ENCODE measurements at places on chromosomes 12 and 14.

GRCh38 chr12:78388461-78388860 lies 476.1 kb upstream of the SYT1 start:
- no peak for DNase-seq

DNA sequence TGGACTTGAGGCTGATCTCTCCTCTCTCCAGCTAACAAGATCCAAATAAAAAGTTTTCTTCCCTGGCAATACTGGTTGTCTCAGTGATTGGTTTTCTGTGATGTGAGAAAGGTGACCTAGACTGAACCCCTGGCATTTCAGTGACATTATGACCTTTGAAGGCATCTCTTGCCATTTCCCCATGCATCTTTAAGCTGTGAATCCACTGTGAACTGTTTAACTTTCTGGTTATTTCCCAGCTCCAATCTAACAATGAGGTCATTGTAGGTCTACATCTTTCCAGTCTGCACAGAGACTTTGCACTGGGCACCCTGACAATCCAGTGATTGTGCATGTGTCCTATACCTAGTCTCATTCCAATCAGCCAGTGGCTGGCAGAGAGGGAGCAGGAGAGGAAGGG lies 155.9 kb upstream of the NUDT4 start:
- DNase-seq: no peak

GRCh38 chr14:49574038-49574437 lies 12.1 kb downstream of the RPS29 start:
- no peak for DNase-seq

DNA sequence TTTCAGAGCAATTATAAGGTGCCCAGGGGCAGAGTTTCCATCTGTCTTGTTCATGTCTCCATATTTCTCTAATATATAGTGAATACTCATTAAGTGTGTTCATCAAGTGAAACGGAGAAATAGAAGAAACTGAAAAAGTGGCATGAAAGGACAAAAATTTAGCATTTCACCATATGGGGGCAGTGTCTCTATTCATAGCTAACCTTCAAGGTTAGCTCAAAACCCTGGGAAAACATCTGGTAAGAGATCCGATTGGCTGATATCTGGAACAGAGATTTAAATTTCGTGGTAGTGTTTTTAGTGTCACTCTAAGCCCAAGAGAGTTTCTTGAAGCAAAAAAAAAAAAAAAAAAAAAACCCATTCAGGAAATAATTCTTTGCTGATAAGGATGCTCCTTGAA lies 367.5 kb downstream of the DAD1 start:
- DNase-seq: no peak

GRCh38 chr12:128163086-128163485 lies 103.9 kb upstream of the TMEM132C start:
- no peak for DNase-seq

GRCh38 chr14:58762629-58763028 lies 124.9 kb downstream of the DACT1 start:
- DNase-seq: no peak

DNA sequence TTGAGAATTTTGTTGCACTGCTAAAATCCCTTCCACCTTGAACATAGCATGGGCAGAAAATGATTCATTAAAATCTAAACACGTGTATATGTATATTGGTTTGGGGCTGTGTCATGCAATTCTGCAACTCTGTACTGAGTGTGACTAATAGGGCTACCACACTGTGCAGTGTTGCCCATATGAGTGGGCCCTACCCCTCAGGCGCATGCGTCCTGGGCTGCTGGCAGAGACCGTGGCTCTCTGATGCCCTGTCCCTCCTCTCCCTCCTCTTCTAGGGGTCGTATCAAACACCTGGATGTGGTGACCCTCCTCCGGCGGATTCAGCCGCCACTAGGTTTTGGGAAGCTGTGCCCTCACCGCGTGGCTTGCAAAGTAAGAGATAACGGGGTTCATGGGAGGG lies 128.4 kb upstream of the FKBP4 start:
- no peak for DNase-seq

DNA sequence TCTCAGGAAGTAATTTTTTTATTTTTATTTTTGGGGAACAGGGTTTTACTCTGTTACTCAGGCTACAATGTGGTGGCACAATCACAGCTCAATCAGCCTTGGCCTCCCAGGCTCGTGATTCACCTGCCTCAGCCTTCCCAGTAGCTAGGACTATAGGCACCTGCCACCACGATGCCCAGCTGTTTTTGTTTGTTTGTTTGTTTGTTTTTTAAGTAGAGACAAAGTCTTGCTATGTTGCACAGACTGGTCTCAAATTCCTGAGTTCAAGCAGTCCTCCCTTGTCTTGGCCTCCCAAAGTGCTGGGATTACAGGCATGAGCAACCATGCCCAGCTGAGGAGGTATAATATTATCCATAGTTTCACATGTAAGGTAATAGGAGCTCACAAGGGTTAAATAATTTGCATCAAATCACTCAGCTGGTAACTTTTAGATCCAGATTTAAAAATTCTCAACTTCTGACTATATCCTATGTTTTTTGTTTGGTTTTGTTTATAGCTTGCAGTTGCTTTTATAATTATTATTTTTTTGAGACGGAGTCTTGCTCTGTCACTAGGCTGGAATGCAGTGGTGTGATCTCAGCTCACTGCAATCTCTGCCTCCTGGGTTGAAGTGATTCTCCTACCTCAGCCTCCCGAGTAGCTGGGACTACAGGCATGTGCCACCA lies 629.3 kb downstream of the DIO2 start:
- DNase-seq: no peak

GRCh38 chr12:71521125-71521524 lies 81.5 kb downstream of the LGR5 start:
- no peak for DNase-seq

GRCh38 chr12:120554678-120555077 lies 20.5 kb downstream of the RNF10 start:
- no peak for DNase-seq

DNA sequence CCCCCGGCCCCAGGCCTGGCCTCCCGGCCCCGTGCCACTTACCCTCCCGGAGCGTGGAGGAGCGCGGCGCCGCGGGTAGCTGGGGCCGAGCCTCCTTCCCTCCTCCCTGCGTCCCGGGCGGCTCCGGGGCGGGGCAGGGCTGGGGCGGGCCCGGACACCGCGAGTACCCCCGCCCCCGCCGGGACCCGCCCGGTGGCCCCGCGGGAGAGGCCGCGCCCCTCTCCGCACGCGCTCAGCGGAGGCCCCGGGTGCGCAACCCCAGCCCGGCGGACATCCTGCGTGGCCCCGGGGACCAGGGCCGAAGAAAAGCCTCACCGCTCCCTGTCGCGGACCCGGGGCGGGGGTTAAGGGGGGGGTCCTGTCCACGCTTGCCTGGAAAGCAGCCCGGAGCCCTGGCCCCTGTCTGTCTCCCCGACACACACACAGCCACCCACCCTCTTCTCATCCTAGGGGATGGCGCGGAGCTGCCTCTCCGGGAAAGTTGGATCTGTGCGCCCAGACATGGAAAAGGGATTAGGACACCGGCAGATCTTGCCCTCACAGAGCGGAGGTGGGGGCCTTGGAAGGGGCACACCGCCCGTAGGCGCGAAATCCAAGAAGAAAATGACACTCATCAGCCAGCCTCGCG lies at the start of gene SYNE3:
SYNE3 (minus strand) TSS at position 97 of the 628 bp plus-strand sequence. CDS start 40,829 bp downstream, outside the sequence.
- DNase-seq: no peak

- DNase-seq: peak; percentile 45
These were observed 231.2 kb downstream of the CHST11 start for GRCh38 chr12:104687823-104688573.

DNA sequence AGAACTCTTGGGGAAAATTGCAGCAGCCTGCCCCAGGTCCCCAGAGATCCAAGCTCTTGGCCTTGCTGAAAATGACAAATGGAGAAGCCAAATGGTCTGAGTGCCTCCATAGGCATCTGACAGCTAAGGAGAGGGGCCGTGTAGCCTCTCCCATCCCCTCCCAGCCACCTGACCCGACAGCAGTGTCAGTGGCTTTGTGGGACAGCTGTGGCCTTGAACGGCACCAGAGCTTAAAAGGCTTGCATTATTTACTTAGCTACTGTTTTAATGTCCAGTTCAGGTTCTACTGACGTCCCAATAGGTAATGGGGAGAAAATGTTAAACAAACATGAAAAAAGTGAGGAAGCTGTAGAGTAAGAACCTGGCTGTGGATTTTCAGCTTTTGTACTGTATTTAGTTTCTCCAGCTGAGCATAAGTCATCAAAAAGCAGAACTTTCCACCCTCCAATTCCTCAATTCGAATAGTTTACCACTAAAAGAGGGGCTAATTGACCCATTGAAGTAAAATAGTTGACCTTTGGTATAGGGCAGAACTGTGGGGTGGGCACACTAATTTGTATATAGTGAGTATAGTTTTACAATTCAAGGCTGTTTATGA lies 50.0 kb downstream of the FOS start:
- DNase-seq: no peak

DNA sequence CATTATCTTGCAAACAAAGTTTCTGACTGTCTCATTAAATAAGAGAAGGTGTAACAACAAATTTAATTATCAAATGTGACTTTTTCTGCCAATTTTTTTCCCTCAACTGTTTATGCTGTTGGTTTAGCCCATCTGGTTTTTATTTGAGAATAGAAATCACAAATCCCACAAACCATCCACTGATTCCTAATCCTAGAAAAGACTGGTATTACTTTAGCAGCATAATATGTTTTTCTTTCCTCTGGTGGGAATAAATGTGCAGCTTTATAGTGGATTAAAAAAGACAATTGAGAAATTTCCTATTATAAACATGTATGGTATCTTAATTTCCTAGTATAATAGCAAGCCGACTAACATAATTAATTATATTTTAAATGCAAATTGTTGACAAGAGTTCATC lies 257.9 kb upstream of the FOXN3 start:
- DNase-seq: no peak

DNA sequence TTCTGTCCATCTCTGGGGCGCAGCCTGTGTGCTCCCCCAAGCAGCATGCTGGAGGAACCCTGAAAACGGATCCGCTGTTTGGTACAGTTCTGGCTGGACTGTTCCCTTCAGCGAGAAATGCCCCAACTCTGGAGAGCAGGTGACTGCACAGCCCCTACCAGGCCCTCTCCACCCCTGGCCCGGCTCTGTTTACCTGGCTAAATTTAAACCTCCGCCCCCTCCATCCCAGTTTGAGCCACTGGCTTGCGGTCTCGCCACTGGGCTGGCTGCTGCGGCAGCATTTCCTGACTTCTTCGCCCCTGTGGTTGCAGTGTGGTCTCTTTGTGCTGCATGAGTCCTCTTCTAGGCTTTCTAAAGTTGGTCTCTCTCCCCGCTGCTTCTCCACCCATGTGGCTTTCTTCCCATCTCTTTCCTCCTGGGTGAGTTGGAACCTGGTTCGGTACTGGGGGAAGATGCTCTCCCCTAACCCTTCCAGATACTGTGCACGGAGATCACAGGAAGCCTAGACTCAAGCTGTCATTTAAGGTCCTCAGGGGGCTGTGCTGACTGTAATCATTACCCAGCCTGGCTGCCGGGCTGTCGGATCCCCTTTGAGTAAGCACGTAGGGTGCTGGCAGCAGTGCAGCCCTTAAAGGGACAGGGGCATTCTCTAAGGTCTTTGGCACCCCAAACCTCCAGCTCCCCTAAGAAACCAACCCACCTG lies 60.6 kb downstream of the FBXL14 start:
- DNase-seq: peak; percentile 30

GRCh38 chr14:81991998-81992397 lies 458.3 kb upstream of the SEL1L start:
- no peak for DNase-seq

DNA sequence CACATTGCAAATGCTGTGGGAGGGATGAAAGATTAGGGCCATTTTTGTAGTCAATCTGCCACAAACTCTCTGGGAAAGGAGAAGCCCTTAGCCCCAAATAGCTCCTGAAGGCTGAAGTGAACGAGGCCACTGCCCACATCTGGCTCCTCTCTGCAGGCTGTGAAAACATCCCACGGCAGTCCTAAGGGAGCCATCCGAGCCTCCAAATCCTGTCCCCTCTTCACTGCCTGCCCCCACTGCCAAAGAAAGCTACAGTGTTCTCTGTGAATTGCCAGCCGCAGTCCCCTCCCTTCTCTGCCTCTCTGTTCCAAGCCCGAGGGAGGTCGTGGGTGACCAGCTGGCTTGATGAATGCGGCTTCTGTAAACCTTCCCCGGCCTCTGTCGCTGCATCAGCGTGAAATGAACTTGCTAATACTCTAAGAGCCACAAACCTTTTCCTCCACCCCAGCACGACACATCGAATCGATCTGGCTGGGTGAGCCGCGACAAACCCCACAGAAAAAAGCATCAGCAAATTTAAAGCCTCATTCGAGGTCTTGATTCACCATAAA lies 180.7 kb upstream of the NRXN3 start:
- no peak for DNase-seq

DNA sequence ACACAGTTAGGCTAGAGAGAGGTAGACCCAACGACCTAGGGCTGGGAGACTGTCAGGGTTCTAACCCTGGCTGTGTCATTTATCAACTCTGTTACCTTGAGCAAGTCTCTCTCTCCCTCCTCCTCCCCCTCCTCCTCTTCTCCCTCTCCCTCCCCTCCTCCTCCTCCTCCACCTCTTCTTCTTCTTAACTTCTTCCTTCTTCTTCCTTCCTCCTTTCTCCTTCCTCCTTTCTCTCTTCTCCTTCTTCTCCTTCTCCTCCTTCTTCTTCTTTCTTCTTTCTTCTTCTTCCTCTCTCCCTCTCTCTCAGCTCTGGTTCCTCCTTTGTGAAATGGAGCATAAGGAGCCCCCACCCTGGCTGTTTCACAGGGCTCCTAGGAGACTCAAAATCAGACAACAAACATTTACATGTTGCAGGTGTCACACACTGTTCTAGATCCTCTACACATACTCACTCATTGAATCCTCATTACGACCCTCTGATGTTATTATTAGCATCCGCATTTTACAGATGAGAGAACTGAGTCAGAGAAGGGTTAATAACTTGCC lies 2.2 kb upstream of the KCNH3 start:
- DNase-seq: no peak

DNA sequence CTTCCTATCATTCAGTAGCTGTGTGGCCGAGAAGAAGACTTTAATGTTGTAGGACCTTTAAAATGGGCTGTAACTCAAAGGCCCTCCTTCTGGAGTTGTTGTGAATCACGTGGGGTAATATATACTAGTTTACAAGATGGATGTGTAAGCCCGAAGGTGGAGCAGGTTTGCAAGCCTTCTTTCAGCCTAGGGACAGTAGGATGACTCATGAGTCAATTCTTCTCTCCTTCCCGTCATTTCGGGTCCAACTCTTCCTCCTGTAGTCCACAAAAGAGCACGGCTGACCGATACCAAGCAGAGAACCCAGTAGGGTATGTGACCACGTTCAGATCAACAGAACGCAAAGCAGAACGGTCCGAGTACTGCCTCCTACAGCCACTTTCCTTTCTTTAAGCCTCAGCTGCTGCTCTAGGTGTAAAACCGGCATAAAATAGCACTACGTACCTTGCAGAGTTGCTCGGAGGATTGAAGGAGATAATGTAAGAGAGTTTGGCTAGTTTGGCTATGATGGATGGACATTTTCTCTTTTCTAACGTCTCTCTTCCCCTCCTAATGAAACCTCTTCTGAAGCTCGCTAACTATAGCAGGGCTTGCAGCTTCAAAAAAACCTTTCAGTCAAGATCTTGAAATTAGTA lies 1.3 kb upstream of the RASSF3 start:
- no peak for DNase-seq

DNA sequence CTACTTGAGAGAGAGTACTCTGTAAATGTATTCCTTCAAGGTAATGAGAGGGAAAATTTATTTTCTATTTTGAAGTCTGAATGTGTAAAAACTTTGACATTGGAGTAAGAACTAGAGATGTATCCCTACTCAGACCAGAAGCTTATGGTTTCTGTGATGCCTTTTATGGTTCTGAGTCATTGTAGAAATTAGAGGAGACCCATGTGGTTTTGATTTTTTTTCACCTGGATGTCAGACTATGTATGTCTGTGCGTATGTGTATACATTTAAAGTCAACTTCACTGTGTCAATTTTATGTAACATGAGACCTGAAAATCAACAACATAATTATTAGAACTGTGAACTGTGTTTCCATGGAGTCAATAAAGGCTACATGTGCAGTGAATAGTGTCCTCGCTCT lies 302.0 kb downstream of the TRHDE start:
- DNase-seq: no peak
